RKO (cell line): ENCODE measurements at places on chromosomes 5 and 9.

DNA sequence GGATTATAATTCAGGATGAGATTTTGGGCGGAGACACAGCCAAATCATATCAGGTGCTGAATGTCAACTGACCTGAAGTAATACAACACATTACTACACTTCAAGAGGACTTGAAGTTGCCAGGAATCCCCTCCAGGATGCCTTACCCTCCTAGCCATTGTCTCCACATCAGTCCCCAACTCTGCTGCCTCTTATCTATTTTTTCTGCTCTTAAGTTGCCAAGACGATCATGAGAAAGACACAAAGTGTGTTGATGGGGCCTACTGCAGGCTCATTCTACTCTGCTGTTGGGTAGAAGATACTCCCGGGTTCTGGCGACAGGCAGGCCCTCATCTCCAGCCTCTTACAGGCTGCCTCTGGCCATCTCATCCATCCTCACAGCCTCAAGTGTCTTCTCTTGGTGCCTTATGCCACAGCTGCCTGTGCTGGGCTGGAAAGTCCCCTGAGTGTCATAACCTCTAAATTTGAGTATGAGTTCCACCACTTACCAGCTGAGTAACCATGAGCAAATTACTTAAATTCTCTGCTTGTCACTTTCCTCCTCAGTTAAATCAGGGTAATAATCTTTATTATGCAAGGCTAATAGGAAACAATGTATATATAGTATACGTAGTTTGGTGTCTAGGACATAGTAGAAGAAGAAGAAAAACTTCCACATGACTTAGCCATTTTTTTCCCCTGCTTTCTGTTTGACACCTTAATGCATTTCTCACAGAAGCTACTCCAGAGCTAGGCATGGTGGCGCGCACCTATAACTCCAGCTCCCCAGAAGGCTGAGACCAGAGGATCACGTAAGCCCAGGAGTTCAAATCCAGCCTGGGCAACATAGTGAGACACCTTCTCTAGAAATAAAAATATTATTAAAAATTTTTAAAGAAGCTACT is 73.0 kb upstream of the SNX2 start:
- no peak for DNase-seq

- peak; percentile 23 for DNase-seq
These were observed 37.4 kb downstream of the CCDC125 start for GRCh38 chr5:69295088-69295754.

DNA sequence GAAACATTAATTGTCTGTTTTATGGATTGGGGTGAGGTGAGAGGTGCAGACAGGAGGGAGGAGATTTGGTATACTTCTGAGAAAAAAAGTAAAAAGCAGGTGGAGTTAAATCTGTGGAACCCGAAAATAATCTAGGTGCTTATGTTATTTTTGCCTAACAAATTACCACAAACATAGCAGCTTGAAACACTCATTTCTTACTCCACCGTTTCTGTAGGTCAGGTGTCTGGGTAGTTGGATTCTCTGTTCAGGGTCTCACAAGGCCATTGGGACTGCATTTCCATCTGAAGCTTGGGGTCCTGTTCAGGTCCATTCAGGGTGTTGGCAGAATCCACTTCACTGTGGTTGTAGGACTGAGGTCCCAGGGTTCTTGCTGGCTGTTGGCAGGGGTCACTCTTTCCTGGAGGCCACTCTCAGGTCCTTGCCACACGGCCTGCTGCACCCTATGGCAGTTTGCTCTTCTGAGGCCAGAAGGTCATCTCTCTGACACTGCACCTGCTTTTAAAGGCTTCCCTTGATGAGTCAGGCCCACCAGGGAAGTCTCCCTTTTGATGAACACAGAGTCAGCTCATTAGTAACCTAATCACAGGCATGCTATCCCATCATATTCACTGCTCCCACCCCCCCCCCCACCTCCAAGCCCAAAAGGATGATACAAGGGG is 82.2 kb downstream of the TRIO start:
- DNase-seq: no peak

GRCh38 chr5:25119650-25120049 is 474.9 kb upstream of the CDH10 start:
- DNase-seq: peak; percentile 20

DNA sequence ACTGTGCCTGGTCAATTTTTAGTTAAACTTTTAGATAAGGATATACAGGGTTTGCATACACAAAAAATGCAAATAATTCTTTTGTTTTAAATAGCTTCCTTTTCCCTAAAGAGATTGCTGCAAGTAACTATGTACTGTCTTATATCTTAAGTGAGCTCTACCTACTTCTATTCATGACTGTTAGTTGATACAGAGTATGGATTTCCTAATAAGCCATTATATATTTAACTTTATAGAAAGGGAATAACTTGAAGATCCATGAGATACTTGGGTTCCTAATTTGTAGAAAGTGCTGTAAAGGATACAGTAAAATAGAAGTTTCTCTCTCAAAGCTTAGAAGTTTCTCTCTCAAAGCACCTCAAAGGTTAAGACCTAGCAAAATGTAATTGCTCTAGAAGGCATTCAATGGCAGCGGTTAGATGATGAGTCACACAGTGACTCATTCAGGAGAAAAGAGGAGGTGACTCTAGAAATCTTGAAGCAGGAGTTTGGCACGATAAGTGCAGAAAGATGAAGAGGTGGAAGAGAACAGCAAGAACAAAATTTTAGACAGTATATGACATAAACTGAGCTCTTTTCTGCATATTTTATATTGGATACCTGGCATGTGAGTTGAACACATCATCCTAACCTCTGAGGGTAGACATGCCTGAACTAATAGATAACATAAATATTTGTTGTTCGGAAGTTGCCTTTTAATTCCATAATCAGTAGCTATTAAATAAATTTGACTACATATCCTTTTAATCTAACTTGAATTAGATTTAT is 5.5 kb upstream of the DNAJC21 start:
- peak; percentile 89 for DNase-seq

- no peak for DNase-seq
These were observed 86.3 kb upstream of the IFNK start for GRCh38 chr9:27437652-27438373.

DNA sequence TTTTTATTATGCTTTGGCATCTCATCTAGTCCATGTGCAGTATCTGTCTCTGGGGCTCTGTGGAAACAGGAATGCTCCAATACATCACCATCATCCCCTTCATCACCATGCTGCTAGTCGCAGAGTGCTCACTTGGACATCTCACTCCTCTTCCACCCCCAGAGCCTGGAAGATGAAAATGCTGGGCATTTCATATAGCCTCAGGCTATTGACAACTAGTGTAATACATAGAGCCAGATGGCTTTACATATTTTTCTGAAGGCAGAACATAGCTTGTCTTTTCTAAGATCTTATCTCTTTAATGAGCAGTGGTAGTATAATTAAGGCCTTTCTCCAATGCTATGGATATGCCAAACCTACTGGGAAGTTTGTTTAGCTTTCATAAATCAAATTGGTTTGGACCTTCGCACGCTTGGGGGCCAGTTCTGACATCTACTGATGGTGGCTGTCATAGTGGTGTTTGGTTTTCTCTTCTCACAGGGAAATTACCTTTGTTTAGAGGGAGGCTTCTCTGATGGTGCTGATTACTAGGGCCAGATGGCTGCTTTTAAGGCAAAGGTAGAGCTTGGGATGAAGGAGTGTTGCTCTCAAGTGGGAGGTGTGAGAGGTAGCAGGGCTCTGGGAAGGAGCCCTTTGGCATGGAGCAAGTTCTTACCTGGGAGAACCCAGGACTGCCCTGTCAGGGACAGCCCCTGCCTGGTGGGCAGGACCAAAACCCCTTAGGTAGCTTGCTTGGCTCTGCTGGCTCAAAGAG is 63.1 kb upstream of the CXCL14 start:
- DNase-seq: no peak

GRCh38 chr5:169801324-169801777 is 164.3 kb downstream of the DOCK2 start:
- peak; percentile 5 for DNase-seq

- DNase-seq: no peak
These were observed 2.2 kb downstream of the FNIP1 start for GRCh38 chr5:131794586-131794985.
